ENCODE measurements at places on chromosomes 16 and 17.

GRCh38 chr16:56041556-56042140 lies 149.6 kb upstream of the GNAO1 start:
- DNase-seq = peak; percentile 11

- DNase-seq = no peak
Measured at GRCh38 chr17:77234695-77235094, 93.9 kb downstream of the SEC14L1 start.

- DNase-seq = no peak
Measured at GRCh38 chr17:74776990-74777389, 845 bp upstream of the NAT9 start.

GRCh38 chr17:77489893-77490255 lies 349.1 kb downstream of the SEC14L1 start:
- DNase-seq = no peak

GRCh38 chr17:31433811-31434726 lies 42.6 kb downstream of the RAB11FIP4 start:
- no peak for DNase-seq

DNA sequence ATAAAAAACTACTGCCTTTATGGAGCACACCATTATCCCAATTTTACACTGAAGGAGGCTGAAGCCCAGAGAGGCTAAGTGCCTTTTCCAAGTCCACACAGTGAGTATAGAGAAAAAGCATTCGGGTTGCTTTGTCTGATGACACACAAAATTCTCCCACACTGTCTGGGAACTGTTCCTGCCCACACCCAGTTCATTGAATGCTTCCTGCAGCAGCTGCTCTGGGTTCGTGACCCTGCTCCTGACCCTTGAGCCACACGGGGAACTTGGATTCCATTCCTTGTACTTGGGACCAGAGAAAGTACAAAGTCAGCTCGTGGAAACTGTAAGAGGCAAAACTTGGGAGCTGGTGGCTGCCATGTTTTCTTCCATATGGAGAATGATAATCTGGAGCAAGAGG lies 57.9 kb downstream of the AKAP1 start:
- no peak for DNase-seq

- no peak for DNase-seq
Measured at GRCh38 chr16:57866529-57866918, 64.2 kb upstream of the KIFC3 start.

GRCh38 chr16:11534262-11534661 lies 52.5 kb downstream of the LITAF start:
- DNase-seq = no peak

GRCh38 chr17:78122931-78123249 lies 5.7 kb downstream of the TMC6 start:
- peak; percentile 22 for DNase-seq

DNA sequence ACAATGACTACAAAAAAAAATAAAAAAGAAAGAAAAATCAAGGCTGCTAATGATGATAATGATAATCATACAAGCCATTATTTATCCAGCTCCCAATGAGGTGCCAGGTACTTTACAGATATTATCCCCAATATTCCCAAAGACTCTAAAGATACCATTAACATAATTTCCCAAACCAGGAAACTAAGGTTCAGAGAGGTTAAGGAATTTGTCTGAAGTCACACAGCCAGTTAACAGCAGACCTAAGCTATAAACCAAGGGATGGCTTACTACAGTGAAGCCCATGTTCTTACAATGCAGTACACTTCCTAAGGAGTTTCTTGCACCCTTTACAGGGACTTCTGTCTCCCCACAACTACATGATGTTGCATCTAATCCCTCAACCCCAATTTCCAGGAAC lies 45.7 kb upstream of the CDH5 start:
- no peak for DNase-seq

- DNase-seq = no peak
Measured at GRCh38 chr17:71338396-71338795, 782.4 kb upstream of the SOX9 start.

GRCh38 chr16:72961115-72961832 lies 86.7 kb downstream of the ZFHX3 start:
- no peak for DNase-seq

GRCh38 chr16:154217-155030 lies 2.0 kb downstream of the HBZ start:
- no peak for DNase-seq

DNA sequence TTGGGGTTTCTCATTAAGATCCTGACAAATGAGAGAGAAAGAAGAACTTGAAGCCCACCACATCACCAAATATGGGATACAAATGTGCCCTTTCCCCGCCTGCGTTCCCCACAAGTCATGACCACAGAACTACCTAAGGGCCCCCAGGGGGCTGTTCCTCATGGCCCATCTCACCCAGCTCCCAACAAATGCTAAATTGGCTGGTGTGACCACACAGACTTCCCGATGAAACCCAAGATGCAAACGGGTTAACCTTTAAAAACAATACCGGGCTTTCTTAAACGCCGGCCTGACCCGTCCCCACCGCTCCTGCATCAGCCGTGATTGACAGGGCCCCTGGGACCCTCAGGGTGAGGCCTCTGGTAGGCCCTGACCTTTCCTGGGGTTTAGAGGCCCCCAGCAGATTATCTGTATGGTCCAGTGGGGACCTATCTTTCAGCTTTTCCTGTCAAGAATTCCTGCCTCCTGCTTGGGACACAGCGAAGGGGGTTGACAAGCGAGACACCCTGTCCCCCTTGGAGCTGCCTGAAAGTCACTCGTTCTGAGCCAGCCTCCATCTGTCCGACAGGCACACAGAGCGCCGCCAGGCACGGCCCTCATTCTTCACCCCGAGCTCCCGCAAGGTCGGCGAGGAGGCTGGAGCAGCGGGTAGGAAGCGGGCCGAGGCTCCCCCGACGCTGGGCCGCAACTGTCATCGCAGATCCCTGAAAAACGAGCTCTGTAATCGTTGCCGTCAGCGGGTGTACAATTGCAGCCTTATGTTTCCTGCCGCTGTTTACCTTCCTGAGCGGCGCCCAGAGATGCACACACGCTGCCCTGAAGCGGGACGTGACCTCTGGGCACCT lies 300.1 kb downstream of the FOXL1 start:
- DNase-seq = no peak

DNA sequence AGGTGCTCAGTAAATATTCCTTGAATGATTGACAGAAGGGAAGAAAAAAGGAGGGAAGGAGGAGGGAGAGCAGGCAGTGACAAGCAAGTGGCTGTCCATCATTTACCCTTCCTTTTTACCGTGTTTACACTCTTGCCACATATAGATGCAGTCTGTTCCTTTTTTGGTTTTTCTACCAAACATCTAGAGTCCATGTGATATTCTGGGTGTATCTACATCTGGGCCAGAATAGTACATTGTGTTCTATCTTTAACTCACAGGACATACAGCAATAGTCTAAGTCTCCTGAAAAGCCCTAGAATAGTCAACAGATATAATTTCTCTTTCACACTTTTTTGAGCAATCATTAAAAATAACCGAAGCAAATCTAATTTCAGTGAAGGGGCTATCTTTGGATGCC lies 33.5 kb downstream of the KCNJ2 start:
- no peak for DNase-seq

GRCh38 chr17:71631483-71631882 lies 489.3 kb upstream of the SOX9 start:
- DNase-seq = no peak

DNA sequence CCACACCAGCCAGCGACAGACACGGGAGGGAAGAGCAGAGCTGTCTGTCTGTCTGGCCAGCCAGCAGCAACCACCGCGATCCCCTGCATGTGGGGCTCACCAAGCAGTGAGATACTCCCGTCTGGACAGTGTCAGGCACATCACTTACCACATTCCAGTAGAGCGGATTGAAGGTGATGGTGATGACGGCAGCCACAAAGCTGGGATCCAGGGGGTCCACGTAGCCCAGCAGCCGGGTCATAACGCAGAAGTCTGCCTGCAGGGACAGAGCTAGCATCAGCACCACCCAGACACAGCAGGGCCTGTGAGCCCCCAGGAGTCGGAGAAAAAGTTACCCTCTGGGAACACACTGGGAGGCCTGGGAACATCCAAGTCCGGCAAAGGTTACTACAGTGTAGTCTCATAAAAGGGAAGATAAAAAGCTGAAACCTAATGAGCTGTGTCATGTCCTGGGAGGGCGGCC lies 14.7 kb downstream of the PEMT start:
- no peak for DNase-seq

DNA sequence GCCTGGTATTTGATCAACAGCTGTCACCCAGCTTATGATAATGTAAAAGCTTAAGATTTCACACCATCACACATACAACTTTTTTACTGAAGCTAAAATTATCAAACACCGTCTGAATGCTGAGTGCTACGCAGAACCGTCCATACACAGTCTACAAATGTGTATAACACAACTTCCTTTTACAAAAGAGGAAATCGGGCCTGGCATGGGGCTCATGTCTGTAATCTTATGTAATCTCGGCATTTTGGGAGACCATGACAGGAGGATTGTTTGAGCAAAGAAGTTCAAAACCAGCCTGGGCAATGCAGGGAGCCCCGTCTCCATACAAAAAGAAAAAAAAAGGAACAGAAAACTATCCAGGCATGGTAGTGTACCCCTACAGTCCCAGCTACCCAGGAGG lies 19.6 kb upstream of the QRICH2 start:
- DNase-seq = no peak

DNA sequence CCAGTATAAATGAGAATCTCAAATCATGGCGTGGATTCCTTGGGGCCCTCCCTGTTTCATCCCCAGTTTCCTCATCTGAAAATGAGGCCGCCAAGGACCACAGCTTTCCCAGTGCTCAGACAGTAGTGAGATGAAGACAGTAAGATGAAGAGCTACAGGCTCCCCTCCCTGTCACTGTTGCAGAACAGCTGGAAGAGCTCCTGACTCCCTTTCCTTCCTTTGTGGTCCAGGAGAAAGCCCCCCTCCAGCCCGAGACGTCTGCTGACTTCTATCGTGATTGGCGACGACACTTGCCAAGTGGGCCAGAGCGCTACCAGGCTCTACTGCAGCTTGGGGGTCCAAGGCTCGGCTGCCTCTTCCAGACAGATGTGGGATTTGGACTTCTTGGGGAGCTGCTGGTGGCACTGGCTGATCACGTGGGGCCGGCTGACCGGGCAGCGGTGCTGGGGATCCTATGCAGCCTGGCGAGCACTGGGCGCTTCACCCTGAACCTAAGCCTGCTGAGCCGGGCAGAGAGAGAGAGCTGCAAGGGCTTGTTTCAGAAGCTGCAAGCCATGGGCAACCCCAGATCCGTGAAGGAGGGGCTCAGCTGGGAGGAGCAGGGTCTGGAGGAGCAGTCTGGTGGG lies 3.0 kb upstream of the EFTUD2 start:
- no peak for DNase-seq

- no peak for DNase-seq
Measured at GRCh38 chr17:43467981-43468581, 15.7 kb upstream of the DHX8 start.

GRCh38 chr16:1335211-1335971 lies 1.9 kb downstream of the BAIAP3 start:
- DNase-seq = no peak

DNA sequence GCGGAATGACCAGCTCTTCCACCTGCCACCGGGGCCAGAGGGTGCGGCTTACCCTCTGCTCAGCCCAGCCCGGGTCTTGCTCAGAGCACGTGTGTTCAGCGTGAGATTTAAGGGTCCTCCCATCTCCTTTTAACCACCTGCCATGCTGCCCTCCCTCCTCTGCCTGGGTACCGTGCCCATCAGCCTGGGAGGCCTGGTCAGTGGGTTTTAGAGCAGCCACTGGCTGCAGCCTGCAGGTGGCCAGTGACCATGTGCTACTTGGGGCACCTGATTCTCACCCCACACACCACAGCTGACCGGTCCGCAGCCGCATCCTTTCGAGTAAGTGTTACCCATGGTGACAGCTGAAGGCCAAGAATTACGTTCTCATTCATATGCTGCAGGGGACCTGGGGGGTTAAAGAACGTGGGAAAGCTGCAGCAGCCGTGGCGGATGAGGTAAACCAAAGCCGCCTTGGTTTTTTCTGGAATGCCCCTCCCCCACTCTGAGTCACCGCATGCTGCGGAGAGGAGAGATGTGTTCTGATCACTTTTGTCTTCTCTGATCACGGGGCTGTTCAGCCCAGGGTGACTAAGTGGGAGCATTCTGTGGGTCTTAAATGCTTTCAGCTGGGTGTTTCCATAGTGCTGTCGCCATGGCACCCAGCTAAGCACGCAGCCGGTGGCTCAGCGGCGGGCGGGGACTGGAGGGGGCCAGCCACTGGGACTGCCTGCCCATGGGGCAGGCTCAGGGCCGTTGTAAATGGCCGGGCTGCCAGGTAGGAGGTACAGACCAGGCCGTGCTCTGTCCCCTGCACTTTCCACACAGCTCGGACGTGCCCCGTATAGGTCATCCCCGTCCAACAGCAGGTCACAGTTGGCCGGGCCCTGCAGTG lies 59.8 kb downstream of the BAIAP2 start:
- peak; percentile 97 for DNase-seq

DNA sequence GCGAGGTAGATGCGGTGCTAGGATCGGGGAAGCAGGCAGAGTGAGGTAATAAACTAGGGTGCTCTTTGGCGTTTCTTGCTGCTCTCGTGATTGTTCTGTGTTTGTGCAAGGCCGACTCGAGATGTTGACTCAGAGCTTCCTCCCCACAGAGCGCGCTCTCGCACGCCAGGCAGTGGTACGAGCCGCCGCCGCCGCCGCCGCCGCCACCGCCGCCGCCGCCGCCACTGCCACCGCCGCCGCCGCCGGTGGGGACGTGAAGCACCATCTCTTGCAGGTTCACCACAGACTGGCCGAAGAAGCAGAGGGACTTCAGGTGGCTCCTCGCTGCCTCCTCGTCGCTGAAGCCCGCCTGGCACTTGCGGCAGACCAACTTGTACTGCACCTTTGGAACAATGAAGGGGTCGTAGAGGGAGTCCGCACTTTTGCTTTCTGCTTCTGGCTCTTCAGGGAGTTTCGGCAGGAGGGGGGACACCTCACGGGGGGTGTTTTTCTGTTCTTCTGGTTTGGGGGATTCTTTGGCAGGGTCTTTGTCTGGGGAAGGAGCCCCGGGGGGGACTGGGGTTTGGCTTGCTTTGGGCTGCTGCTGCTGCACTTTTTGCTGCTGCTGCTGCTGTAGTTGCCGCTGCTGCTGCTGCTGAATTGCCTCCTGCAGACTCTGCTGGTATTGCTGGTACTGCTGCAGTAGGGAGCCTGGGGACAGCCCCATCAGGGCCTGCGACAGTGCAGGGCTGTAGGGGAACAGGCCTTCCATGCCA lies 260.2 kb downstream of the ZFHX3 start:
- DNase-seq = peak; percentile 55
